ENCODE measurements at places on chromosomes 7 and 10.

DNA sequence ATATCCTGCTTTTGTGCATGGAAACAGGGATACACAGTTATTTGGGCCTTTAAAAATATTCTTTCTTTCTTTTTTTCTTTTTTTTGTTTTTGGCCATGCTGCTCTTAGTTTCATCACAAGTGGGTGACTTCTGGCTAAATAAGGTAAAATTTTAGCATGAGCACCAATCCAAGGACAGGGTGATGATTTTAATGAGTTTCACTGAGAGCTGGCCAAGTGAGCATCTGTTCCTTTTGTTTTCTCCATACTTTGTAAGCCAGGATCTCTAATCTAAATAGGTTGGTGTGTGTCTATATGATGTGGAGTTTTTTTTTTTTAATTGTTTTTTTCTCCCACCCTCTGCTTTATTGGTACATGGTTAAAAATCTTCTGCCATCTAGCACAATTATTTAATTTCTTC lies 106.8 kb downstream of the POLL start:
- DNase-seq: no peak

GRCh38 chr10:74150204-74150989 lies at the start of gene AP3M1:
AP3M1 (minus strand) TSS chr10:74150828; CDS start chr10:74138379, 12,449 bp downstream.
- DNase-seq: peak; percentile 86

DNA sequence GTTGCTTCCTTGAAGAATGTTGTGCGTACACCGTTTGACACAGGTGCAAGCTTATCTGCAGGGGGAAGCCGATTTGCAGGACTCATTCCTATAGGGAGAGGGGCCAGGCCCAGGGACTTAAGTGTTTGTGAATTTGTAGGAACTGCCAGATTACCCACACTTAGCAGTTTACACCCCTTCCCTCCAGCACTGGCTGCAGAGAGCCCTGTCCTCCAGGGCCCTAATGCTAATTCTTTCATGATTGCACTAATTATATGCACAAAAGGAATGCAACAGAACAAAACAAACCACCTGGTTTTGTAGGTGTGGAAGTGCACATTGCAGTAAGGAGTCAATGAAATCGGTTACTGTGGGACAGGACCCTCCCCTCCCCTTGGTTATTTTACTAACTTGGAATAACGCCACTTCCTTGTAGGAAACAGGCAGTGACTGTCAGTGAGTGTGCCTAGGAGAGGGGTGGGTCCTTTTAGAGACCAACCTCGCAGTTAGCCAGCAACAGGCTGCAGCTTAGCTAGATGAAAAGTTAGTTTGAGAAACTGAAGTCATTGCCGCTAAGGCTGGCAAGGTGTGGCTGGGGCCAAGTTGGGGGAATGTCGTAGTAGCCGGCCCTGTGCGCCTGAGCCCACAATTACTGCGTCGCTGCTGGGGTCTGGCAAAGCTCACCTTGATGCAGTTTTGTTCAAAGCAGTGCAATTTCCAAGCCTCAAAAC lies 60.6 kb downstream of the CUX1 start:
- no peak for DNase-seq

DNA sequence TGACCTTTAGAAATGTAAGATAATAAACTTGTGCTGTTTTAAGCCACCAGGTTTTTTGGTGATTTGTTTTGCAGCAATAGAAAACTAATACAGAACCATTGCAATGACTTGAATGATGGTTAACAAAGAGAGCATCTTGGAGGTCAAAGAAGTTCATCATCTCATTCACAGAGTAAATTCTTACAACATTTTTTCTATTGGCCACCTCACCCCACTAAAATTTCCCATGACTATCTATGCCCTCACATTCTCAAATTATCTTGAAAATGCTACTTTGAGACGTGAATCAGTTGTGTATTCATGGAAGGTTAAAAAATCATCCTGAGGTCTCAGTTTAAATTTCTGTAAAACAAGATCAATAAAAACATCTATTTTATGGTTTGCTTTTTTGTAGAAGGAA lies 754.2 kb downstream of the SORCS1 start:
- DNase-seq: no peak

- no peak for DNase-seq
These were observed 64.8 kb upstream of the CAPZA2 start for GRCh38 chr7:116797612-116798011.

DNA sequence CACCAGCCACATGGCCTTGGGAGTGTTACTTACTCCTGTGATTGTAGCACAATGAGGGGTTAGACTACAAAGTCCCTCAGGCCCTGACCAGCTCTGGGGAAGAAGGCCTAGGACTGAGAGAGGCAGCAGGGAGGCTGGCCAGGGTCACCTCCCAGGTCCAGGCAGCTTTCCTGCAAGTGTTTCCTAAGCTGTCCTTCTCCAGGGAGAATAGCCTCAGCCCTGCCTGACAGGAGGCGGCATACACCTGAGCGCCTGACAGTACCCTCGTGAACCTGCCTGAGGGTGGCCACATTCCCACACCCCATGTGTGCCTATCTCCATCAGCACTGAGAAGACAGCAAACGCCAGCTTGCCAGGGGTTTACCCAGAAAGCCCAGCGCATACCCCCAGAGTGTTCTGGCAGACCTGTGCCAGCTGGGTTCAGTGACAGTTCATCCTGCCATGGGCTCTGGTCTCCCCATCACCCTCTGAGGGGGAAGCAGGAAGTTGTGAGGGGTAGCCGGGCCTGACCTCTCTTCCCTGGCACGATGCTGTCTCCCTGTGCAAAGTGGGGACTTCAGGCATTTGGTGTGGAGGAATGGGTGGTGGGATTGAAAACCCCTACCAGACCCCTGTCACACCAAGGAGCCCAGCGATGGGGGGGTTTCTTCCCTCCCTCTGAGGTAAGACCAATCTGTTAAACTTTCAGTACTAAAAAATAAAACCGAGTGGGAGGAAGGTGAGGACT lies 56.3 kb upstream of the CAMK2B start:
- no peak for DNase-seq

GRCh38 chr7:18356191-18356645 lies 139.3 kb upstream of the HDAC9 start:
- DNase-seq: no peak

DNA sequence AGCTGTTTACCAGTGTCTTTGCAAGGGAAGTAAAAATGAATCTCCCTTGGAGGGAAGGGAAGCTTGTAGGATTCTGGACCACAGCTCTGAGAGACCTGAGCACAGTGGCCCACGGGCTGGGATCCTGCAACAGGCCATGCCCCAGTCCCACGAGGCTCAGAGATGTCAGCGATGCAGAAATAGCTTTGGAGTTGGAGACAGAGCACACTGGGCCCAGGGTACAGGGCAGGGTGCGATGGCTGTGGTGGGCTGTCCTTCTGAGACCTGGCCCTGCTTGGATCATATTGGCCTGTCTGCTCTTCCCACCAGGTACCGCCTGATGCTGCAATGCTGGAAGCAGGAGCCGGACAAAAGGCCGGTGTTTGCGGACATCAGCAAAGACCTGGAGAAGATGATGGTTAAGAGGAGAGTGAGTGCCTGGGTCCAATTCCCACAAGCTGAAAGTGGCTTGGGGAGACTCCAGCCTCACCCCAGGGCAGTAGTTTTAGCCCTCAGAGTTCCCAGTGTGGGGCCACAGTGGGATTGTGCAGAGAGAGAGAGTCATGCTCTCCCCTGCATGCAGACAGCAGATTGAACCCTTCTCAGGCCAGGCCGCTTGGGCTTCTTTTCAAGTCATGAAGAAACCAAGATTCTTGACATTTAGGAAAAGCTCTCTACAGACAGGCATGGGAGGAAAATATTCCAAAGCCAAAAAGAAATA lies 13.5 kb upstream of the CSGALNACT2 start:
- no peak for DNase-seq

DNA sequence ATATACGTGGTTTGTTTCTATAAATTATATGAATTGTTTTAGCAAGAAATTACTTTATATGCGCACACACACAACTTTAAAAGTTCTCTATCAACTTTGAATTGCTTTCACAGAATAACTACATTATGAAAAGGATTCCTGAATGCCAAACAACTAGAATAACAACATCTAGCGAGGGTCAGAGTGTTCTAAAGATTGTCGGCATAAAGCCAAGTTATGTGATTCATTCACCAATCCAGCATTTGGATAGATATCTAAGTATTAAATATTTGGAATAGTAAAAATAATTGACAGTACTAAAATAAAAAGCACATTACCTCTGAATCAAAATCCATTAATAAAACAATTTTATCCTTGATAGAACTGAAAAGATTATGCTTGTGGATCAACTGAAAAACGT lies 125.3 kb upstream of the AMPH start:
- DNase-seq: no peak

DNA sequence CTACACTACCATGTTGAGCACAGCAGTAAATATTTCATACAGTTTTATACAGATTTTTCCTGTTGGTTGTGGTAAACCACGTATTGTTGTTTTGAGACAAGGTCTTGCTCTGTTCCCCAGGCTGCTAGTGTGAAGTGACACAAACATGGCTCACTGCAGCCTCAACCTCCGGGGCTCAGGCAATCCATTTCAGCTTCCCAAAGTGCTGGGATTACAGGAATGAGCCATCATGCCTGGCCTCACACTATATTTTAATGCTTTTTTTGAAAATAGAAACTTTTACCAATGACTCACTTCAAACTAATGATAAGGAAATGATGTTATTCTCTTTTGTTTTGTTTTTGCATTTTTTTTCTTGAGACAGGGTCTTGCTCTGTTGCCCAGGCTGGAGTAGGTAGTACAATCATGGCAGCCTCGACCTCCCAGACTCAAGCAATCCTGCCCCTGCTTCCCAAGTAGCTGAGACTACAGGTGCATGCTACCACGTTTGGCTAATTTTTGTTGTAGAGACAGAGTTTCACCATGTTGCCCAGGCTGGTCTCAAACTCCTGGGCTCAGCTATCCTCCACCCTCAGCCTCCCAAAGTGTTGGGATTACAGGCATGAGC lies 210.6 kb downstream of the TPST1 start:
- no peak for DNase-seq

DNA sequence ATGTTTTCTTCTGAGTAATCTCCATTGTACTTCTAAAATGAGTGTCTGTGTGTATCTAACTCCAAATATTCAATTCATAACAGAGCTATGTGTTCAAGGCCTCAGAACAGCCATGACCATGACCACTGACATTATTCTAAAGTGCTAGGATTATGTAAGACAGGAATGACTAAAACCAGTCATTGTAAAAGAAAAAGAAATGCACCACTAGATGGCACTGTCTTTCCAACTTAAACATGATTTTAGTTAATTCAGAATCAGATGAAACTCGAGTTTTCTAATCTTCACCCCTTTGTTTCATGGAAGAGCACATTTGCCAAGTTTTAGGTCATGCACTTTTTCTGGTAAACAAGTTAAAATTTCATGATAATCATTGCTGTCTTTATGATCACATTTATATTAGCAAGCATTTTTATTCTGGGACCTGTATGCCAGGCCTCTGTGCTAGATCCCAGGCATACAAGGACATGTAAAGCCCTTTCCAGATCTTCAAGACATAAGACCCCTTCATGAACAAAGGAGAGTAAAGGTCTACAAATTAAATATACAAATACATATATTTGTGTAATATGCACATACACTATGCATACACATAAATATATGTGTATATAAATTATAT lies 26.1 kb upstream of the RSU1 start:
- no peak for DNase-seq

GRCh38 chr10:119700321-119700954 lies 25.4 kb upstream of the INPP5F start:
- no peak for DNase-seq

GRCh38 chr10:106175760-106176377 lies 988.6 kb downstream of the SORCS1 start:
- DNase-seq: no peak

DNA sequence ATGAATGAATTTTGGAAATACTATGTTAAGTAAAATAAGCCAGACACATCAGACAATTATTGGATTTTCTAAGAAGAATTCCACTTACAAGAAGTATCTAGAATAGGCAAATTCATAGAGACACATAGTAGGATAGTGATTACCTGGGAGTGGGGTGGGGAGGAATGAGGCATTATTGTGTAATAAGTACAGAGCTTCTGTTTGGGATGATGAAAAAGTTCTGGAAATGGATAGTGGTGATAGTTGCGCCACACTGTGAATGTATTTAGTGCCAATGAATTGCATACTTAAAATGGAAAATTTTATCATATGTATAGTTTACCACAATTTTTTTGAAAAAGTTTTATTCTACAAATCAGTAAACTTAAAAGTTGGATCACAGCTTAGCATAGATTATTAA lies 297.2 kb upstream of the KAT6B start:
- DNase-seq: no peak

DNA sequence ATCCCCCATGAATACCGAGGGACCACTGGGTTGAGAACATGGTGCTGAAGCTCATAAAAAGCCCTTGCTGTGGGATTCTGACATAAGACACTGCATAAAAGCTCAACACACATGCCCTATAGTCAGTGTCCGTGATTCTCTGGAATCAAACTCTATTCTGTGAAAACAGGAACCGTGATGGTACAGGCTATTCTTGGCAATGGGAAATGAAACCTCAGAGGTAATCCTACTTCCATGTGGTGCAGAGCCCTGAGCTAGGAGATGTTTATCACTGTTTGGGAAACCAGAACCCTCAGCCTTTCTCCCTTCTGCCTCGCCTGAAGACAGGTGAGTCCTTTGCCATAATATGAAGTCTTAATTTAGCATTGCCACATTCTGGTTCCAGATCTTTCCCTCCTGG lies 80.8 kb upstream of the PRSS1 start:
- no peak for DNase-seq

DNA sequence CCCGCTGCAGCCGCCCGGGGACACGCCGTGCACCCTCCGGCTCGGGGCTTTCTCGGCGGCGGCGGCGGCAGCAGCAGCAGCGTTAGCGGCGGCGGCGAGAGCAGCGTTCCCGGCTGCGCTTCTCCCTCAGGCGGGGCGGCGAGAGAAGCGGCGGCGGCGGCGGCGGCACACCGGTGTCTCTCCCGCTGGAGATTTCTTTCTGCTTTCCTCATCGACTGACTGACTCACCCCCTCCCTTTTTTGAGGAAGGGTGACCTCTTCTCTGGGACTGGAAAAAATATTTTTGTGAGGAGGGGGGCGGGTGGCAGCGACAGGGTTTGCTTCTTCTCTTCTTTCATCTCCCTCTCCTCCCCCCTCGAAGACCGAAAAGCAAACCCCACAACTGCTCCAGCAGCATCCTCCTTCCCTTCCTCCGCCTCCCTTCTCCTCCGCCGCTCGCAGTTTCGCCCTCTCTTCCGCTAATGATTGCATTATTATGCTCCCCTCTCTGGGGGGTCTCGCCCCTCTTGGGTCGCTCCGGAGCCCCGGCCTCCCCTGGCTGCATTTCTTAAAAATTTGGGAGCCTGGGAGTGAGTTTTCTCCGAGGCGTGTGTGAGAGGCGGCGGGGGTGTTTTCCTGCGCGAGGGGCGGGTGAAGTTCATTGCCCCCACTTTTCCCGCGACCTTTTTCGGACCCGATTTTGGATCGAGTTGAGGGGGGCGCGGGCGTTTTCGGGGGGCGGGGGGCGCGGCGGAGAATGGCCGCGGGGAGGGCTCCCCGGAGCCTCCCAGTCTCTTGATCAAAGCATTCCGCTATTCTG lies 411 bp downstream of the AUTS2 start:
- no peak for DNase-seq

GRCh38 chr10:22912763-22913384 lies 15.0 kb upstream of the ARMC3 start:
- DNase-seq: no peak

DNA sequence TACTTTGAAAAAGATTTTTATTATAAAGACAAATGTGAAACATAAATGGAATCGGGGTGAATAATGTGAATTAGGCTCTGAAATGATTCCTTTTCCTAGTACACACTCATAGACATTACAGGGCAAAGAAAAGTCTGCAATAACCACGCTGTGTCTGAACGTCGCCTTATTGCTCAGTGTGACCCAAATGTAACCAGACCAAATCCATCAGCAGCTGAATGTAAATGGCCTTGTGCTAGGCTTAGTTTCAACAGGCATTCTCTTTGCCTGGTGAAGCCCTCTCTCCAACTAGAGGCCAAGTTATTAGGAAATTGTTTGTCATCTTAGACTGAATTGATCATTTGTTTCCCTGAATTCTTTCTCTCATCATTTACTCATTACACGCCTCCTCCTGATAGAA lies 225.5 kb downstream of the CHCHD3 start:
- no peak for DNase-seq
